ENCODE measurements at places on chromosomes 11 and 22.

DNA sequence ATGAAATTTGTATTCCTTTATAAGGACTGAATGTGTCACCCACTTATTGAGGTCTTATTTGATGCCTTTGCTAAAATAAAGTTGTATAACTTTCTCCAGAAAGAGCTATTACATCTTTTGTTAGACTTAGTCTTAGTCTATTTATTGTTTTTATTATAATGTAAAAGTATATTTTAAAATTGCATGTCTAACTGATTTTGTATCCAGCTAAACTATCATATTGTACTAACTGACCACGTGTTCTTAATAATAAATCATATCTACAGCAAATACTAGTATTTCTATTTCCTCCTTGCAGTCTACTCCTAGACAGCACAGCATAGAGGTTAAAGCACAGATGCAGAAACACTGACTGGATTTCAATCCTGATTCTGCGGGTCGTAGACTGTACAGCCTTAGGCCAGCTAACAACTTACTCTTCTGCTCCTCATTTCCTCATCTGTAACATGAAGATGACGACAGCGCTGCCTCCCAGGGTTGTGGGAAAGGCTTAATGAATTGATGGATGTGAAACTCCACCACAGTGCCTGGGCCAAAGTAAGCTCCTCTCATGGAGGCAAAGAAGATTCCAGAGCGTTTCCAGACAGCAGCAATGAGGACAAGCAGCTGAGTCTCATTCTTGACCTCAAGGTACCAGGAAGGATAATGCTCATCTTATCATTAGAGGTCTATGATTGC, 13.2 kb downstream of the IFITM10 start:
- no peak for DNase-seq

- no peak for DNase-seq
Observed at GRCh38 chr11:26846227-26846626, 124.4 kb upstream of the SLC5A12 start.

- DNase-seq, result no peak
Observed at GRCh38 chr11:30631148-30631547, 45.0 kb upstream of the MPPED2 start.

DNA sequence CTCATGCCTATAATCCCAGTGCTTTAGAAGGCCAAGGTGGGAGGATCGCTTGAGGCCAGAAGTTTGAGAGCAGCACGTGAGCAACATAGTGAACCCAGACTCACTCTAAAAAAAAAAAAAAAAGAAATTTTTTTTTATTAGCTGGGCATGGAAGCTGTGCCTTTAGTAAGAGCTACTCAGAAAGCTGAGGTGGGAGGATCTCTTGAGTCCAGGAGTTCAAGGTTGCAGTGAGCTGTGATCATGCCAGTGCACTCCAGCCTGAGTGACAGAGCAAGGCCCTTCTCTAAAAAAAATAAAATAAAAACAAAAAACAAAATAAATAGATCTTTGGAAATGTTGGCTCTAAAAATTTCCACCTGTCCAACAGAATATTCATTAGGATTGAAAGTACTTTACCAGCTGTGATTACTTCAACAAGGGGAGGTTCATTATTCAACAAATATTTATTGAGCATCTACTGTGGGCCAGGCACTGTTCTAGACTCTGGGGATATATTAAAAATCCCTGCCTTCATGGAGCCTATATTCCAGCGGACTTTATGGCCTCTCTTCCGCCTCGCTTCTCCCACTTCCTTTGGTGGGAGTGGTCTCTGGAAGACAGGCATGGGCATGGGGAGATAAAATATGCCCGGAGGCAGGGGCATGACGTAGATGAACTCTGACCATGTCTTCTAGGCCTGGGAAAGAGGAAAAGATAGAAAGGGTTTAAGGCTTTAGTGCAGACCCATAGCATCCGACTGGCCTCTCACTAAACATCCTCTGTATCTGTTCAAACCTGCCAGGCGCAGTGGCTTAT, 47.9 kb downstream of the AHNAK start:
- DNase-seq, result no peak

DNA sequence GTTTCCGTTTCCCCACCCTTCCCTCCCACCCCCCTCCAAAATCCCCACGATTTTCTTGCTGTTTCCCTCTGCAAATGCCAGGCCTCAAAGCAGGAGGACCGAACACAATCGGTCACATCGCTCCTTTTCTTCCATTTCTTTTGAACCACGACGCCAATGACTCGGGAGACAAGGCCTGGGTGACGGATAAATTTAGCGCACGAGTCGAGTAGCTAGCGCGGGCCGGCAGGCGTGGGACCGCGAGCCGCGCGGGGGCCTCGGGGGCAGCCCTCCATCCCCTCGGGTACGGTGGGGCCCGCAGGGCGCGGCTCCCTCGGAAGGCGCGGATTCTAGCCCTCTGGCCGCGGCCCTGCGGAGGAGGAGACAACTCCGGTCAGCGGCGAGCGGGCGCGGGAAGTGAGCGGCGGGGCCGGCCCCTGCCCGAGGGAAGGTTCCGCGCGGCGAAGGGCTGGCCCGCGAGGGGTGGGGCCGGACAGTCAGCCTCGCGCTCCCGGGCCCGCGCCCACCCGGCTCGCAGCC, 414 bp downstream of the JOSD1 start:
- peak; percentile 49 for DNase-seq

GRCh38 chr11:47904048-47904447, 55.9 kb upstream of the NUP160 start:
- DNase-seq, result peak; percentile 24

DNA sequence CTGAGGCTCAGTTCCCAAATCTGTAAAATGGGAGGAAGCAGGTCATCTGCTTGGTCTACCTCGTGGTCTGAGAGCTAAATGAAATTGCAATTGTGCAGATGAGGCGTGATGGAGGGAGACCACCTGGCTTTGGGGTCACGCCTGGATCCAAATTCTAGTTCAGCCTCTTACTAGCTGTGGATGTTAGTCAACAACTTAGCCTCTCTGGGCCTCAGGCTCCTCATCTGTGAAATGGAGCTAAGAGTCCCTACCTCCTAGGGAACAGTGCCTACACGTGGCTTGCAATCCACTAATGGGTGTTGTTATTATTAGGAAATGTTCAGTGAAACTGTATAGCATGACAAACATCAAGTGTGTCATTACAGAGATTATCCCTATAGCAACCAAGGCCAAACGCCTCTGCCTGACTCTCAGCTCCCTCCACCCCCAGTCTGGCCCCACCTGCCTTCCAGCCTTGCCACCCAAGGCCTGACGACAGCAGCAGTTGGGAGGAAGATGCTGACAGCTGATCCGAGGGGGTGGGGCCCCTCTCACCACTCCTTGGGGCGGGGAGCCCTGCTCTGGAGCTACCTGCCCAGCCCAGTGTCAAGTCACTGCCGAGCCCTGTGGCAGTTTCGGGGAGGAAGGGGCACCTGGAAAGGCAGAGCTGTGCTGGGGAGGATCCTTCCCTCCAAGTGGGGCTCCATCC, 1.7 kb upstream of the RHOD start:
- peak; percentile 41 for DNase-seq

GRCh38 chr22:20164863-20165262, 14.0 kb upstream of the CCDC188 start:
- no peak for DNase-seq

DNA sequence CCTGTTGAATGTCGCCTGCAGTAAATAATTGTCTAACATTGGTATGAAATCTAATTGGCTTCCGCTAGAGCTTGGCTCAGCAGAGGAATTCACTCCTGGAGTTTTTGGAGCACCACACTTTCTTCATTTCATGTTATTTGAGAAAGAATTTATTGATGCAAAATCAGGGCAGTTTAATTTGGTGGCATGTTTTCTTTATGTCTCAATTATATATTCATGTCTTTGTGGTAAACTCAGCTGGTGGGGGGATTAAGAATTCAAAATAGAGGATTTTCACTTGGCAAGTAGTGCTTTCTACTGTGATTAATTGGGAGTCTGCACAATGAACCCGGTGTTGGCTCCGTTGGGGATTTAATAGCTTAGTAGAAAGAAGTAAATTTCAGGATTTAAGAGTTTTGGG, 784.4 kb downstream of the NTM start:
- no peak for DNase-seq

DNA sequence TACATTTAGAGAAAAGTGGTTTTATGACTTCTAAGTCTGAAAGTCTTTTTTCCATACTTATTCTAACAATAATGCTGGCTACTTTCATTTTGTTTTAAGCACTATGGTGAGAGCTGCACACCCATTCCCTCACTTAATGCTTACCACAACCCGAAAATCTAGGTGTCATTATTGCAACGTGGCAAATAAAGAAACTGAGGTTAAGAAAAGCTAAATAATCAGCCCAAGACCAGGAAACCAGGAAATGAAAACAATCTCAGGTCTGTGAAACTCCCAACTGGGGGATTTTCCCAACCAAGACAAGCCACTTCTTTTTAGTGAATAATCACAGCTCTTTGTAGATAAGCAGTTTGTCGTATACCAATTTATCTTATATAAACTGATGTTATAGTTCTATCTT, 126.3 kb downstream of the SLC1A2 start:
- no peak for DNase-seq

GRCh38 chr11:114448749-114449482, 9.6 kb downstream of the REXO2 start:
- DNase-seq, result no peak

- peak; percentile 73 for DNase-seq
Observed at GRCh38 chr11:2312232-2313042, 10.6 kb downstream of the TSPAN32 start.

DNA sequence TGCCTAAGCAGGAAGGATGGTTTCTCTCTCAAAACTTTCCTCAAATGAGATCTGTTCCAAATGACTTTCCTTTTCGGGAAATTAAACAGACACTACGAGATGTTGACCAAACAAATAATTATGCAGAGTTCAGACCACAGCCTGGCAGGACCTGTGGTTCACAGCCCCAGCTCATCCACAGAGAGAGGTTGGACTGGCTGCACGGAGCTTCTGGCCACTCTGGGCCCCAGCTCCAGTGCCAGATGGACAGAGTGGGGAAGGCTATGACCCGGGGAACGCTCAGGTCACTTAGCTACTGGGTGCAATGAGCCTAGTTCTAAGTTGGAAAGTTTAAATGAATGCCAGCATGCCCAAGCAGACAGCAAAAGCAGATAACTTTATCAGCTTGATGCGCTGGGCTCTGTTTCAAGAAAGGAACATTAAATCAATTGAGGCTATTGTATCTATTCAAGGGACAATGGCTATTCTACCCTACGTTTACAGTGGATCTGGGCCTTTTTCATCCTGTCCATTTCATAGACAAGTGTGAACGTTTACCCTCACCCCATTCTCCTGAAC, 155.7 kb upstream of the NARS2 start:
- no peak for DNase-seq

DNA sequence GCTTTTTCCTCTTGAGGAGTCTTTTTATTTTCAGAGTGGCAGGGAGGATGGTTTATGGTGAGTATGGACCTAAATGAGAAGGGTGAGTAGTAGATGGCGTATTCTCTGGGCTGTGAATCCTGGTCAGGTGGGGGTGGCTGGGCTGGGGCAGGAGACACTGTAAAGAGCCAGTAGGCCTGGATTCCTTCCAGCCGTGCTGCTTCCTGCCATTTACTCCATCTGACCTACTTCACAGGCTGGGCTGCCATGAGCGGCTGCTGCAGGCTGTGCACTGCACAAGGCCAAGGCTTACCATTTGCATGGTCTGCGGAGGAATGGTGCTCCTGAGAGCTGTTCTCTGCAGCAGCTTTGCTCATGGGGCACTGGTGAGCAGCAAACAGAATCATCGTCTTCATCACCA, 297.6 kb downstream of the KIRREL3 start:
- no peak for DNase-seq

- no peak for DNase-seq
Observed at GRCh38 chr22:41976961-41977566, 7.8 kb downstream of the SEPTIN3 start.

DNA sequence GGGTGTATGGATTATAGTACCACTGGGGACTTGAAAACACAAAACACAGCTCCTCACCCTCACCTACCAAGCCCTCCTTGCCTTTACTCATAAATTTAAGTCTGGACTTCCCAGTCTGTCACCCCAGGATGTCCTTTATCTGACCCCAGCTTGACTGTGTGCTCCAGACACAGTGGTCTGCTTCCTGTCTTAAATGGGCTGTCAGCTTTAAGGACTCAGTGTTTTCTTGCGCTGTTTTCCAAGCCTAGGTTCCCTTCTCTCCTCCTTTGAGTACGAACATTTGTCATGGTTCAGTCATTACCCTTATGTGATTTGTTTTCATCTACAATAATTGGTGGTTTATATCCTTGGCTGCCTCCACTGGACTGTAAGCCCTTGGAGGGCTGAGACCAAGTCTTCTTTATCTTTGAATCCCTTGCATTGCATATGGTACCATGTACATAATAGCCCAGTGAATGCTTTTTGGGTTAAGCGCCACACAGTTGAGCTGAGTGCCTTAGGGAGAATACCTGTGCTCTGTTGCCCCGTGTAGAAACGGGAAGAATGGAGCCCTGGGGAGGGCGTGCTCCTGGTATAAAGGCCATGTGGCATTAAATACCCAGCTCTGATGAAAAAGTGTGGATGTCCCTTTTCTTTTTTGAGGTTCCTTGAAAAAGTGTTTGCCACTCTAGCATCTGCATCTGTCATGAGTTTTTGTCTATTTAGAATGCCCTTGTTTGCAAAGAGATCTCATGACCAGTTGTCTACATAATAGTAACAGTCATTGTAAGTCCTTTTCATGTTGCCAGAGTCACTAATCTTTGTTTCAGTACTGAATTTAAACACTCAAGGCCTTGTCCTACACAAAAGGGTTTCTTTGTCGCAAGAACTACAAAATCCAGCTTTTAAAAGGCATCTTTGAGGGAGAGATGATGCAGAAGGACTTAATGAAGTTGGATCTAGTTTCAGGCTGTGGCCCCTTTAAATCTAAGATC, 14.0 kb downstream of the PANX1 start:
- DNase-seq, result no peak

DNA sequence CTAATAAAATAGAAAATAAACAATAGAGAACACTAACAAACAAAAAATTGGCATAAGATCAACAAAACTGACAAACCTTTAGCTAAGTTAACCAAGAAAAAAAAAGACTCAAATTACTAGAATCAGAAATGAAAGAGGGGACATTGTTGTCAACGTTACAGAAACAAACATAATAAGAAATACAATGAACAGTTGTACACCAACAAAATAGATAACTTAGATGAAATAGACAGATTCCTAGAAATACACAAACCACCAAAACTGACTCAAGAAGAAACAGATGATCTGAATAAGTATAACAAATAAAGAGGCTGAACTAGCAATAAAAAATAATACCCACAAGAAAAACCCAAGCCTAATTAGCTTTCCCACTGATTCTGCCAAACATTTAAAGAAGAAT, 34.7 kb upstream of the TMPRSS4 start:
- no peak for DNase-seq

GRCh38 chr22:32922186-32922585, 120.7 kb downstream of the TIMP3 start:
- DNase-seq, result no peak
